T1000 (cell line): ENCODE measurements at places on chromosomes 7 and 10.
A peak's percentile ranks its signal among the peaks of the same experiment; 100 is the strongest.

GRCh38 chr10:132168571-132169030 lies 18.1 kb upstream of the DPYSL4 start:
- DNase-seq = no peak

DNA sequence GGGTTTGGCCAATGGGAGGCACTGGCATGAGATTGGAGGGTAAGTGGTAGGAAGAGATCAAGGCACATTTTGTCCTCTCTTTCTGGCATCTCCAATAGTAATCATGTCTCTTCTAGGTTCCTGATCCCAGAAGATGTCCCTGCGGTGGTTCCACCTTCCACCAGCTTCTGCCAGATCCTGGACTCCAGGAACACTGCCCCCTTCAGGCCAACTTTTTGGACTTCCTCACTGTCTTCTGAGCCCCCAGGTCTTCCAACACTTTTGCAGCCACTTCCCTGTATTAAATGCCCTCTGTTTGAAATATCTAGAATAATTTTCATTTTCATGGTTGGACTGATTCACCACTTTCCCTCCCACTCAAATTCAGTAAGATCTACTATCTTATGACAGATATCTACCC lies 60.9 kb downstream of the BAMBI start:
- no peak for DNase-seq

GRCh38 chr7:117064688-117065087 lies 111.4 kb downstream of the ST7 start:
- no peak for DNase-seq

GRCh38 chr7:94848992-94849576 lies 58.3 kb upstream of the PPP1R9A start:
- no peak for DNase-seq

DNA sequence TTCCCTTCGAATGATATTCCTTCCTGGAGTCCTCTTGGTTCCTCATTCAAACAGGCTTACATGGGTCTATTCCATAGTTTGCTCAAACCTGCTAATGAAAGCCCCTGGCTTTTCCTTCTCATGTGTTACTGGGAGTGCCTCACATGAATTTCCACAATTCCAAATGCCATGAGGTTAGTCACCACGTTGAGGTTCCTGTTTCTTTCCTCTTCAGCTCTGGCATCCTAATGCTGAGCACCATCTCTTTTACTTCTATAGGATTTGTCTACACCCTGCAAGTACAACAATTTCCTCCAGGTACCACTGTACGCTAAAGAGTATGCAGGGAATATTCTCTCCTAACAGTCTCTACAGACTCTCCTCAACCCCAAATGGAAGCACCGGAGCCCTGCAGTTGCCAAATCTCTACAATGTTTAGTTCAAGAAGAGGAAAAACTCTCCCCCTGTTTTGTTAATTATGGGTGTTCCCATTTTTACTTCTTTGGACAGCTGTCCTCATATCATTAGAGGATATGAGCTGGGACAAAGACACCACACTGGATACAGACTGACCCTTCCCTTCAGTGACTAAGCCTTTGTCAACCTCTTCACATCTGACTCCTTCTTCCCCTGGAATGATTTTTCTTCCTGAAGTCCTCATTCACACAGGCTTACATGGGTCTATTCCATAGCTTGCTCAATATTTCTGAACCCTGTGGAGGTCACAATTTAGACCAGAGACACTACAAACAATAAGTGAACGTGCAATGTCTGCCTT lies 145.8 kb upstream of the BET1 start:
- DNase-seq = no peak

DNA sequence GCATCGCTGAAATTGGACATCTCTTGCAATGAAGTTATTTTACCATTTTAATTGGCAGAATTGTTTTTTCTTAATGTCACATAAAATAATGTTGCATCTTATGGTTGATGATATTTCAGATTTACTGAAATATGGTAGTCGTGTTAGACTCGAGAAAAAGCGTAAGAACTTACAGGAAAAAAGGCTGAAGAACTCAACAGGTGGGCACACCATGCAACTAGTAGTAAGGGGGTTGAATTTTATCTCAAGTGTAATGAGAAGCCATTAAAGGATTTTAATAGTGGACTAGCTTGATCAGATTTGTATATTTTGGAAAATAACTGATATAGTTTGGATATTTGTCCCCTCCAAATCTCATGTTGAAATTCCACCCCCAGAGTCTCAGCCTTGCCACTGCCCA lies 41.1 kb downstream of the MSRB2 start:
- DNase-seq = no peak

- no peak for DNase-seq
Observed at GRCh38 chr7:27154369-27154768, 2.0 kb upstream of the HOXA3 start.

GRCh38 chr10:24136070-24136469 lies 72.9 kb upstream of the KIAA1217 start:
- no peak for DNase-seq

DNA sequence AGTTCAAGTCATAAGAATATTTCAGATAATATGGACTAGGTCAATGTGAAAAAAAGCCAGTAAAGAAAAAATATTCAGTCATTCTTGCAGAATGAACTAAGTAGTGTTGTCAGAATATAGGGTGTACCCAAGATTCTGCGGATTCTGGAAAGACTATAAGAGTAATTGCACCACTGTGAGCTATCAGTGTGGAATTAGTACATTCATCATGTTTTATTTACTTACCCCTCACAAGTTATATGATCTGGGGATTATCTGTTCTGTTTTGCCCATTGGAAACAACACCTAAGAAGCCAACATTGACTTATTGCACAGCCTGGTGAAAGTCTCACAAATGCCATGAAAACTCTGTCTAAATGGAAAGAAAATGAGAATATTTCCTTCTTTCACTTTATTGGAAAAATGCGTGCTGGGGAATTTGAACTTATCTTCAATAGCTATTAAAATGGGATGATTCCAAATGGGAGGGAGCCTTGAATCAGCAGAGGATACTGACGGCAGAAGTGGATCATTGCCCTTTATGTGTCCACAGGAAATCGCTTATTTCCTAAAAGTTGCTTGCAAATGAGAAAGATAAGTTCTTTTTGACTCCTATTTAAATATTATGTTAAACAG lies 563.3 kb upstream of the POM121L12 start:
- no peak for DNase-seq

DNA sequence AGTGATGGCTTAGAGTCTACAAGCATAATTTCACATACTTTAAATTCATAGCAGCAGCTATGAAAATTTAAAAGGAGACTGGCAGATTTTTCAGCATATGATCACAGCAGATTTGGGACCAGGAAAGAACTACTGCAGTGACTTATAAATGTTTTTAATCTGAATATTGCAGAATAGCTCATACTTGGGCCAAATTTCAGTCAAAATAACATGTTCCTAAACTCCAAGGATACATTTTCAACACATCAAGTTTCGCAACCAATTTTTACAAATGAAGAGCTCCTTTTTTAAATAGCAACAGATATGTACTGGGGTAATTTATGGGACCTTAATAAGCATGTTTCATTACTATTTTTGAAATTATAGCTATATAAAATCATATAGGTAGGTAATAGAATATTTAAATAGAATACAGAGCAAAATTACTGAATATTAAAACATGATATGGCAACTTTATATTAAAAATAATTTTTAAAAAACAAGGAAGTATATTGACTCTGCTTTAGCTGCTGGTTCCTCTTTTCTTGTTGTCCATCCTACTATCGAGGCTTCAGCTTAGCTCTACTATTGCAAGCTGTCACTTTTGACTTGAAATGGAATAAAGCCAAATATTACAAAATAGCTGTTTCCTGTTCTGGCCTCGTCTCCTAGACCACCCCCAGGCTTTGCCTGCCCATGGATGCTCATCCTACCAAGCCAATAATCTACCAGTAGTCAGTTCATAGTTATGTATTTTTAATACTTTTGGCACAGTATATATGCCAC lies 123.1 kb downstream of the NRBF2 start:
- DNase-seq = no peak

DNA sequence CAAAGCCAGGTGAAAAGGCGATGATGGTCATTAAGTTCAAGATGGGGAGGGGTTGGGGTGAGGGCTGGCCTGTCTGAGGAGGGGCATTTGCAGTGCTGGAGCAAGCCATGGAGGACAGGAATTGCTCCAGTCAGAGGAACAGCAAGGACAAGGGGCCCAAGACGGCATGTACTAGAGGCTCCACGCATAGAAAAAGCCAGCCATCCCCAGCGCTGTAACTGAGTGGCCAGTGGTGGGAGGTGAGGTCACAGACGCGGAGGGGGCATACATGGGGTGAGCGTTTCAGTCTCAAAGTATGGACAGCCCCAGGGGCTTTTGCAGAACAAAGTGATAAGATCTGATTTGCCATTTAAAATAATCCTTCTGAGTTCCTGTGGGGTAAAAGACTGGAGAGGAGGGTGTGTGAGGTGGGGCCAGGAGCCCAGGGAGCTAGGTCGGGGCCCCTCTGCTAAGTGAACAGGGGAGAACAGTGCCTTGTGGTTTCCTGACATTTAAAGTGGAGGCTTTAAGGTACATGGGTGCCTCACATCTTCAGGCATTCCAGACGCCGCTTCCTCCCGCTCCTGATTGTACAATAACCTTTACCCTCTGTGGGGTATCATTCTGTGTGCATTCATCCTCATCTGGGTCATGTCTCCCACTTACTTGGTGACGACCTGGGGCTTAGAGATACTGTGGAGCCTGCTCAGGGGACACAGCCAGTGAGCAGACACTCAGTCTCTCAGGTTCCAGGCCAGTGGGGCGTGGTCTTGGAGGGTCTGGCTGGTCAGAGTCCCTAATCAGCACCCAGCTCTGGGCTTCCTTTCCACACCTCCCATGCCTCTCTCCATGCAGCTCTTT lies 105.6 kb upstream of the GPR26 start:
- DNase-seq = no peak

GRCh38 chr7:151433721-151434400 lies 6.1 kb downstream of the CRYGN start:
- no peak for DNase-seq

GRCh38 chr10:67259319-67259929 lies 333.6 kb downstream of the LRRTM3 start:
- no peak for DNase-seq

- DNase-seq = peak; percentile 43
Observed at GRCh38 chr7:111756687-111757178, 194.4 kb upstream of the IMMP2L start.

DNA sequence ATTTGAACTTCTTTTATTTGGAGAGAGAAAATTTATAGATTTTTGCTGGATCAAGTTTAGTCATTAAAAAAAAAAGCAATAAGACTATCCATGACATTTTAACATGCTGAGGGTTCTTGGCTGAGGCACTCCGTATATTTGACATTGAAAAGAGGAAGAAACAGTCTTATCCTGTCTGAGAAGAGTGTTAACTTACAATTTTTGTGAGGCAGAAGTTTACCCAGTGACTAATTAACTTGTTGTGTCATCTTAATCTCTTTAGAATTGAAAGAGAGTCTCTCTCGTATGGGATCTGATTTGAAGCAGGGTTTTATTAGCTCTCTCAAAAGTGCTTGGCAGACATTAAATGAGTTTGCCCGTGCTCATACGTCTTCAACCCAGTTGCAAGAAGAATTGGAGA lies 39.3 kb downstream of the SEC23IP start:
- DNase-seq = no peak

DNA sequence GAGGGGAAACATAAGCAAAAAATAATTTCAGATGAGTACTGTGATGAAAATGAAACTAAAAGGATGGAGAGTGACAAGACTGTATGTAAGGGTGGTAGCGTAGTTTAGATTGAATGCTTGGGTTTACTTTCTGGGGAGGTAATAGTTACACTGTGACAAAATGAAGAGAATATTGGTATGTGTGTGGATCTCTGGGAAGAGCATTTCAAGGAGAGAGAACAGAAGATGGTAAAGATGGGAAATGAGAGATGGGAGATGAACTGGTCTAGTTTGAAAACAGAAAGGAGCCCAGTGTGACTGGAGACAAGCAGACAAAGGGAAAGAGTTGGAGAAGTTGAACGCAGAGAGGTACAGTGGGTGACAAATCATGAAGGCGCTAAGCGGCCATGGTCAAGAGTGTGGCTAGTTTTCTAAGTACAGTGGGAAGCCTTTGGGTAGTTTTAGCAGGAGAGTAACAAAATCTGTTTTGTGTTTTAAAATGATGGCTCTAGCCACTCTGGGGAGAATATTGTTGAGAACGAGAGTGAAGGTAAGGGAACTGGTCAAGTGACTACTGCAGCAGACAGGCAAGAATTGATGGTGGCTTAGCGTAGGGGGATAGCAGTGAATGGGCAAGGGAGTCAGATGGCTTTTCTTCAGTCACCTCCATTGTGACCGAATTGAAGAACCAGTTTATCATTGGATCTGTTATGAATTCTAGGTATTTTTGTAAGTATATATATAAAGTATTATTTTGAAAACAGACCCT lies 22.6 kb downstream of the PALS2 start:
- no peak for DNase-seq

- DNase-seq = no peak
Observed at GRCh38 chr10:131724169-131724545, 176.7 kb upstream of the PPP2R2D start.

GRCh38 chr10:37654466-37654865 lies 202.9 kb downstream of the ZNF248 start:
- DNase-seq = no peak

GRCh38 chr10:32961895-32962369 lies 3.9 kb upstream of the ITGB1 start:
- DNase-seq = no peak

DNA sequence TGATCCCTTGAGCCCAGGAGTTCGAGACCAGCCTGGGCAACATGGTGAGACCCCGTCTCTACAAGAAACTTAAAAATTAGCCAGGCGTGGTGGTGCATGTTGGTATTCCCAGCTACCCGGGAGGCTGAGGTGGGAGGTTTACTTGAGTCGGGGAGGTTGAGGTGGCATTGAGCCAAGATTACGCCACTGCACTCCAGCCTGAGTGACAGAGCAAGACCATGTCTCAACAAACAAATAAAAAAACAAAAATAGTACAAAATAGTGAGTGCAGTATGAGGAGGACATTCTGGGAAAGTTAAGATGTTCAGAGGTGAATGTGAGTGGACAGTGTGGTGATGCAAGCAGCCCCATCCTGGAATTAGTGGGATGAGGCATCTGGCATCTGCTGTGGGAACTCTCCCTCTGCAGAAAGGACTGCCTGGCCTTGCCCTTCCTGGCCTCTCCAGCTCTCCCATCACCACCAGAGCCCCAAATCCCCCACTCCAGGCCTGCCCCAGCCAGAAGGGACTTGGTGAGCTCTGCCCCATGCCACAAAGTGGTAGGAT lies 96.6 kb upstream of the PARD3 start:
- no peak for DNase-seq

DNA sequence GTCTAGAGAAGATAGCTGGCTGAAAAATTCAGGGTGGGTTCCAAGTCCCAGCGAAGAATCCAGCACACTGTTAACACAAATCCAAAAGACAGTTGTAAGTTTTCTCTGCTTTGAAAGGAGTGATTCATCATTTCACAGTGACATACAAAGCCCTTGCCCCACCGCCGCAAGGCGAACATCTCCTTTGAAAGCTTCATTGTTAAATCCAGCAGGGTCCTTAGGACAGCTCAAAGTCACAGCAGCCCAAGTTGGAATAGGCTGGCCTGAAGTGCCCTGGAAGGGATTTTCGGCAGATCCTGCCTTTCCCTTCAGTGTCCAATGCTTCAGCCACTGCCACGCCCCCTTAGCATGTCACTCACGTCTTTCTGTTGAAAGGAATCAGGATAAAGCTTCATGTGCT lies 526.1 kb downstream of the CALN1 start:
- no peak for DNase-seq

GRCh38 chr10:123517426-123517825 lies 148.7 kb upstream of the GPR26 start:
- DNase-seq = no peak

- peak; percentile 26 for DNase-seq
Observed at GRCh38 chr7:77455321-77455720, 39.2 kb upstream of the GSAP start.
